Activated CD4-positive, alpha-beta T cell treated with anti-CD3 and anti-CD28 coated beads, Interleukin-2, amount 10 ng/mL, durations not matched to agents 24 days and 14 days (primary cell): ENCODE measurements at places on chromosomes 6 and 20. TPM values are rescaled to one million over a fixed set of nuclear protein-coding genes. Genes with fewer than 3 reads are reported as not detected.
A peak's percentile ranks its signal among the peaks of the same experiment; 100 is the strongest.

GRCh38 chr6:160032538-160032937 lies 63.7 kb downstream of the IGF2R start:
- H3K27me3 ChIP-seq = no peaks in the 10 kb centered on the region
- peak overlapping the region; percentile 20 for H3K27ac ChIP-seq
- H3K36me3 ChIP-seq = peaks cover 78% of the 10 kb centered on the region
- no peak overlapping the region for H3K4me3 ChIP-seq

DNA sequence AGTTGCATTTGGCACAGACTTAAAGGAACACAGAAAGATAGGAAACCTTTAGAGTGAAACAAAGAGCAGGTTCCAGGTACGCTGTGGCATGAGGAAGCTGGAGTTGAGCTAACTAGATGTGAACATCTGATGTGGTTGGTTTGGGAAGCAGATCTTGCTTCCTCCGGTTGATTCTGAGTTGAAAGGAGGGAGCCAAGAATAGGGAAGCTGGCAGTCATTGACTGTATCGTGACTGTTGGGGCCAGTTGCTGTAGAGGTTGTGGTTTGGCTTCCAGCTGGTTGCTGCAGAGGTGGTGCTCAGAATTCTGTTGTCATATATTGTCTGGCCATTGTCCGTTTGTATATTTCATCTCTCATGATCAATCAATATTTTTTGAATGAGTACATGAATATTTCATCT lies 325.9 kb downstream of the PLCB1 start:
- H3K27me3 ChIP-seq = no peaks in the 10 kb centered on the region
- H3K4me3 ChIP-seq = no peak overlapping the region
- DNase-seq = no peak

DNA sequence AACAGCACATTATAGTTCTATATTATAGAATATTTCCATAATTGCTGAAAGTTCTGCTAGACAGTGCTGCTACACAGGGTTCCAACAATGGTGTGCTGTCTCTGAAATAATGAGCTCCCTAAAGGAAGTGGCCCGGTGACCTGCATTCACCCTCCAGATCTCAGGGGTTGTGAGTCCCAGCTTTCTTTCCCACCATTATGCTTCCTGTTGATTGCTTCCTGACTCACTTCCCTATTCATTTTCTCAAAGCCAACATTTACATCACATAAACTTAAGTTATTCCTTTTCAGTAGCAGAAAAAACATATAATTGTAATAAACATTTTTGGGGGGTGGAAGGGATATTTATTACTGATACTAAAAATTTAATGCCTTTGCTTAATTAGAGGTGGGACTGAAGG lies 12.9 kb upstream of the CCN6 start:
- H3K4me1 ChIP-seq = peaks cover 34% of the 10 kb centered on the region
- no peak overlapping the region for H3K27ac ChIP-seq
- no peaks in the 10 kb centered on the region for H3K36me3 ChIP-seq
- no peak for DNase-seq
- no peak overlapping the region for H3K4me3 ChIP-seq
- no peaks in the 10 kb centered on the region for H3K27me3 ChIP-seq

The FAM120B gene
- 18.7 and 19.3 TPM in 2 replicates for total RNA-seq

GRCh38 chr6:68711386-68712000 lies 76.4 kb downstream of the ADGRB3 start:
- H3K36me3 ChIP-seq = no peaks in the 10 kb centered on the region
- H3K27me3 ChIP-seq = peaks cover 1% of the 10 kb centered on the region
- H3K27ac ChIP-seq = no peak overlapping the region
- DNase-seq = no peak

The NHLRC1 gene
- total RNA-seq = 0.09 and 0.26 TPM in 2 replicates

- H3K27ac ChIP-seq = peak overlapping the region; percentile 91
- H3K4me3 ChIP-seq = peak overlapping the region; percentile 91
- H3K36me3 ChIP-seq = no peaks in the 10 kb centered on the region
Observed at GRCh38 chr6:20211941-20212391, 303 bp downstream of the MBOAT1 start.

- H3K4me1 ChIP-seq = no peaks in the 10 kb centered on the region
- H3K4me3 ChIP-seq = no peak overlapping the region
- peaks cover 10% of the 10 kb centered on the region for H3K27me3 ChIP-seq
- no peaks in the 10 kb centered on the region for H3K36me3 ChIP-seq
Observed at GRCh38 chr6:127392301-127392700, 48.9 kb upstream of the ECHDC1 start.

The SALL4 gene
- total RNA-seq = 0.28 and 0.75 TPM in 2 replicates

The GLP1R gene
- total RNA-seq = 0.09 TPM in 2 replicates
